Activated T-helper 2 cell treated with anti-CD3 and anti-CD28 coated beads, Interferon-gamma antibody, Interleukin-2, Interleukin-4, amounts not matched to agents 10 μg/mL and 5 μg/mL and 100 μg/mL, durations not matched to agents 14 hours and 24 hours and 36 hours (primary cell): ENCODE measurements at places on chromosomes 5 and 9. TPM values are rescaled to one million over a fixed set of nuclear protein-coding genes. Genes with fewer than 3 reads are reported as not detected.

DNA sequence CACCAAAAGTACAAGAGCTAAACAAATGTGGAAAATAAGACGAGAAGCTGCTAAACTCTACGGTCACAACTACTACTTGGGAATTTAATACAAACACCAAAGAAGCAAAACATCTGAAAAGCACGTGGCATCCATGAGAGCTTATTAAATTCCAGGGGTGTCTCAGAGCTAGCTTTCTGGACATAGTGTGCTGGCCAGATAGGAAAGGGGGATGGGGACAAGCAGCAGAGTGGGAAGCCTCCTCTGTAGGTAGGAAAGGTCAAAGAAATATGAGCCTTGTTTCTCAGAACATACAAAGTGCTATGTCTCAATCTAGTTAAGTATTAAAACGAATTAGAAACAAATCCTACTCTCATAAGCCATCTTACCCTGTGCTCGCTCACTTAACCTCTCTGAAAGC is 51.3 kb upstream of the GOLPH3 start:
- no peak for DNase-seq
- H3K36me3 ChIP-seq, result peaks cover 21% of the 10 kb centered on the region
- no peak overlapping the region for H3K27ac ChIP-seq
- H3K27me3 ChIP-seq, result no peaks in the 10 kb centered on the region
- H3K4me3 ChIP-seq, result no peak overlapping the region

- H3K27me3 ChIP-seq, result peaks cover 2% of the 10 kb centered on the region
- no peak for DNase-seq
- H3K36me3 ChIP-seq, result no peaks in the 10 kb centered on the region
- H3K4me1 ChIP-seq, result no peaks in the 10 kb centered on the region
Observed at GRCh38 chr5:39498278-39498952, 73.6 kb upstream of the DAB2 start.

The SLC26A2 gene
- 7.7 and 8.0 TPM in 2 replicates for total RNA-seq

The HAPLN1 gene
- not detected in 2 replicates for total RNA-seq

DNA sequence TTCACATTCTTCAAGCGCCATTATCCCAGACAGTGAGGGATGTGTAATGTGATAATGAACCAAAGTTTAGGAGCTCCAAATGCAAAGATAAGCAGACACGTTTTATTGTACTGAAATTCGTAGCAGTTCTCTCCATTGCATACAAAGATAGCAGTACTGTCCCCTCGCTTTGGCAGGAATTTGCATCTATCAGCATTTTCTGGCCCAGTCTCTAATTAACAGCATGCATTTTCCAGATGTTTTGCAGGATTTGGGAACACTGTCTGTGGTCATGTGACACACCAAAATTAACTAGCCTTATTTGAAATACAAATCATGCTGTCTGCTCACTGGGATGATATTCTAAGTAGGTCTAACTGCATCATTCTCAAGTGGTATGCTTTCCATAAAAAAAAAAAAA is 235.9 kb upstream of the TRPM3 start:
- H3K27ac ChIP-seq, result no peak overlapping the region
- no peak for DNase-seq
- H3K4me1 ChIP-seq, result no peaks in the 10 kb centered on the region
- no peaks in the 10 kb centered on the region for H3K27me3 ChIP-seq

DNA sequence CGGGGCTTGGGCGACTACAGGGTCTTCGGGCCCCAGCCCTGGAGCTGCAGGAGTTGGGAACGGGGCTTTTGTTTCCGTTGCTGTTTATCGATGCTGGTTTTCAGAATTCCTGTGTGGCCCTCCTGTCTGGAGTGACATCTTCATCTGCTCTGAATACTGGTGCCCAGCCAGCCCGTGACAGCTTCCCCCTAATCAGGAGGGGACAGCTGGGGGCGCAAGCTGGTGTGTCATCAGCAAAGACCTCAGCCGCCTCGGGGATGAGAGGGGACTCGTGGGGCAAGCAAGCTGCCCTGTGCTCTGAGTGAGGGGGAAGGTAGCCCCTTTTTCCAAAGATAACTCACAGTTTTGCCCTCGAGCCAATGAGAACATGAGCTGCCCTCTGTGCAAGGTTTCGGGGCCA is 110.7 kb downstream of the RXRA start:
- peaks cover 8% of the 10 kb centered on the region for H3K27me3 ChIP-seq
- H3K27ac ChIP-seq, result no peak overlapping the region
- H3K4me3 ChIP-seq, result no peak overlapping the region
- no peaks in the 10 kb centered on the region for H3K4me1 ChIP-seq
- DNase-seq, result no peak
